Hypothalamus (tissue), 51 donors: ENCODE measurements at places on chromosomes 13 and 19.

GRCh38 chr13:31943591-31943990 is 88.0 kb upstream of the FRY start:
- no peak for DNase-seq

DNA sequence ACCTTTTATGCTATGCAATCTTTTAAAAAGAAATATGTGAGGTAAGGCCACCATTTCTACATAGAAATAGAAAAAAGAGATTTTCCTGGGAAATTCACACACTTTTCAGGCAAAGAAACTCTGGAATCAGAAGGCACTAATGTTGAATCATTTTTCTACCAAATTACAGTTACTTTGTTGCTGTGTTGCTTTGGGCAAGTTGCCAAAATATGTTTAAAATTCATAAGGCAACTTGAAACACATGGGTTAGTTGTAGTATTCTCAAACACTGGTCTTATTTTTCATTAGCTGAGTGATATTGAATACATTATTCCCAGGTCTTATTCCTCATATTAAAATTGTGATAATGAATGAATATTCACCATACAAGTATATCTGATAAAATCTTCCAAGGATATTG is 195.0 kb upstream of the SLITRK1 start:
- DNase-seq: no peak

GRCh38 chr13:20397896-20398295 is 127.8 kb downstream of the CRYL1 start:
- DNase-seq: no peak

GRCh38 chr13:112994084-112994780 is 25.2 kb downstream of the MCF2L start:
- no peak for DNase-seq

DNA sequence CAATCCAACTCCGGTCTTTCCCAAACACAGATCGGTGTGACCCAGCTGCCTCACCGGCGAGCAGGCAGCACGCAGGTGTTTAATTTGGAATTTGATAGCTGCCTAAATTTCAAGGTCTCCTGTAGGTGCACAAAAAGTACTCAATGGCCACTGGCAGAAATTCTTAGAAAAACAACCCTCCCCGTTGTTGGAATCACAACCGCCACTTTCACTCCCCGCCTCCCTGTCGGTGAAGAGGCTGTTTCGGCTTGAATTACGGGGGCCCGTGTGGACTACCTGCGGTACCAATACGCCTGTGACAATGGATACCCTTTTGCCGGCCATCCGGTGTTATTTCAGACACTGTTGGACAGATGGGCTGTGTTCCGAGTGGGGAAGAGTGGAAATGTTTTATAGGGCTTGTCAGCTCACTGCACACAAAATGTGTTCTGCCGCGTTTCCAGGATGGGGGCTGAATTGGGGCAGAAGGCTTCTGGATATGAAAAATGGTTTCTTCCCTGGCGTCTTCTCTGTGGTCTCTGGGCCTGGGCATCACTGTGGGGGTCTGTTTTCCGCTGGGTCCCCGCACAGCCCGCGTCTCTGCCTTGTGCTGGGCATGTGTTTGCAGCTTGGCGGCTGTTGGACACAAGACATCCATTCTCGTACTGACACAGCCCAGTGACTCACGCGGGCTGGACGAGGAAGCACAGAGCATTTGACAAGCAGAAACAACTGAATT is 45.4 kb downstream of the ZIC5 start:
- no peak for DNase-seq
